ENCODE measurements at places on chromosomes 12 and 14.

- DNase-seq = no peak
These were observed 28.2 kb downstream of the LTBP2 start for GRCh38 chr14:74583689-74584434.

DNA sequence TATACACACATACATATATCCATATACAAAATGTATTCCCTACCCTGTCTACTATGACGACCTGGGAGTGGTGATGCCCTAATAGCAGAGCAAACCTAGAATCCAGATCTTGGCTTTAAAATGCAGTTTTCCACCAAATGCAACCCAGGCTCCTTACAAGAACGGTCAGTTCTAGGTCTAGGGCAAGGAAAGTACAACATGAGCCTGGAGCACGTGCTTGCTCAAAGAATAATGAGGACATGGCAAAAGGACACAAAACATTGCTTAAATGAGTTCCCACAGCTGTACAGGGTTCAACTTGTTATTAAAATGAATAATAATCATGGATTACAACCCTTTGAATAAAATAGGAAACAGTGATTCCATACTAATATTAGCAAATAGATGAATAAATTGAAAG is 94.7 kb downstream of the TMCC3 start:
- no peak for DNase-seq

- DNase-seq = no peak
These were observed 27.6 kb downstream of the LRCOL1 start for GRCh38 chr12:132582582-132583410.

- DNase-seq = peak; percentile 38
These were observed at the start of gene UNC119B for GRCh38 chr12:120710031-120710804. TSS of gene UNC119B (plus strand) at chr12:120710458. CDS start at chr12:120710475, 17 bp downstream.

DNA sequence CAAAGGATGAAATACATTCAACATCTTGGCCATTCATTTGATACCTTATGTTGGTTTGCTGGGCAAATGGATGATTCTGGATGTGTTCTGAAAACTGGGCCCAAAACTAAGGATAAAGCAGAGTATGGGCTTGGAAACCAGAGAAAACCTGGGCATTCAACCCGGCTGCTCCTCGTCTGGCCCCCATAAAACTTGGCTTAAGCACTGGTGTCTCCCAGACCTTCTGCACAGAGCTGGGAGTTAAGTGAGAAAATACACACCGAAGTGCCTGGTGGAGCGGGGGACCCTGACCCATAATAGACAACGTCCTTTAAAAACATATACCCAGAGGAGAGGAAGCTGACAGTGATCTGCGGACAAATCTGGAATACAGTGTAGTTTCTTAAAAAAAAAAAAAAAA is 112.5 kb downstream of the FOXN3 start:
- no peak for DNase-seq

DNA sequence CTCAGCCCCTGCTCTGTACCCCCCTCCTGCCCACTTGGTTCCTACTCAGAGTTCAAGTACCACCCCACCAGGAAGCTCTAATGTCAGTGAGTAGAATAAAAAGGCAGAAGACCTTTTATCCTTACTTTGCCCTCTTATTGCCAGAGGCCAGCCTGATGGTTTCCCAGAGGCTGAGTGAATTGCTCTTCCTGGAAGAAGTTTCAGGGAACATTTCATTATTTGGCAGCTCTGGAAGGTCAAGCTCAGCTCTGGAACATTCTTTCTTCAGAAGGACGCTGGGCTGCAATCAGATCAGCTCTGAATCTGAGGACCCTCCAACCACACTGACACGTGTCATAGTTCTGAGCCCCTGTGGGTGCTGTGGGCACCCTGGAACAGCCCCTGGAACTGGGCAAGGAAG is 188.9 kb downstream of the ETV6 start:
- peak; percentile 50 for DNase-seq

- no peak for DNase-seq
These were observed at the start of gene CEP170B for GRCh38 chr14:104865081-104865630. TSS of gene CEP170B (plus strand) at chr14:104865268. CDS start at chr14:104868451, 3,183 bp downstream.

GRCh38 chr12:92803903-92804302 is 101.1 kb downstream of the PLEKHG7 start:
- no peak for DNase-seq

GRCh38 chr14:21734457-21735074 is 60.9 kb upstream of the OR4E1 start:
- DNase-seq = peak; percentile 67

DNA sequence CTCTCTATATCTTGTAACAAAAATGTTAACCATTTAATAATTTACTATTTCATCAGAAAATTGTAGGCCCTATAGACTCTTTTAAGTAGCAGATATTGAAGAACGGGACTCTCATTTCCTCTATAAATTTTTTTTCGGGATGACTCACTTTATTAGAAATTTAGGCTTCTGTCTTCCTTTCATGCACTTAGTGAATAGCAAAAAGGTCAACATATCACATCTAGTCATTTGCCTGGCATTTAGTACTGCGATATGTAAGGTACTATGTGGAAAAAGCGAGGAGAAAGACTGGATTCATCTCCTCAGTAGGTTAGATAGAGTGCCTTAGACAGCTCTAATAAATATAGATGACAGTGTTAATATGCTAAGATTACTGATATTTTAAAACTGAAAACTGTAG is 166.3 kb upstream of the PTPRQ start:
- DNase-seq = no peak

- peak; percentile 32 for DNase-seq
These were observed 185.0 kb upstream of the NRXN3 start for GRCh38 chr14:77985211-77985615.

DNA sequence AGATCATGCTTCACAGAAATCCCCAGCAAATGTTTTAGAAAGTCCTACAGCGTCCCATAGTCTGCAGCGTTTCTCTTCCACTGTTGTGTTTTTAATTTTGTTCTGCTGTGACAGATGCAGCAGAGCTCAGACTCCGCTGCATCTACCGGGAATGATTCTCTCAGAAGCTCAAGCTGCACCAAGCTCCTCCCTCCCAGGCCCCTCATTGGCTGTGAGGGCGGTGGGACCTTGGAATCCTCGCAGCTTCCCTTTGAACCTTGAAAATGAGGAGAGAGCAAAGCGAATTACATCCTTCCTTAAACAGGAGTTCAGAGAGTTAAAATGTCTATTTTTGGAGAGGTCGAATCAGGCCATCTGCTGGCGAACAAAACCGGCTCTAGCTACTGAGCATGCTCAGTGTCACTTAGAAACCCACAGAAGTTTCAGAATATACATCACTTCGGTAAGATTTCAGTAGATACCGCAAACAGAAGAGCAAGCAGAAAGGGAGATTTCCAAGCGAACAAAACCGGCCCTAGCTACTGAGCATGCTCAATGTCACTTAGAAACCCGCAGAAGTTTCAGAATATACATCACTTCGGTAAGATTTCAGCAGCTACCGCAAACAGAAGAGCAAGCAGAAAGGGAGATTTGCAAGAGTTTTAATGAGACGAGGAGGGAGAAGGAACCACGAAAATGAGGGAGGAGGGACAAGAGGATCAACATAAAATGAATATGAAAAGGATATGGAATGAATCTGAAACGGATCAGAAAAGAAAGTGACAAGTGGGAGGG is at the start of gene ABCD2:
ABCD2 (minus strand) TSS at position 144 of the 774 bp plus-strand sequence. CDS start 188 bp downstream, outside the sequence.
- DNase-seq = peak; percentile 83

DNA sequence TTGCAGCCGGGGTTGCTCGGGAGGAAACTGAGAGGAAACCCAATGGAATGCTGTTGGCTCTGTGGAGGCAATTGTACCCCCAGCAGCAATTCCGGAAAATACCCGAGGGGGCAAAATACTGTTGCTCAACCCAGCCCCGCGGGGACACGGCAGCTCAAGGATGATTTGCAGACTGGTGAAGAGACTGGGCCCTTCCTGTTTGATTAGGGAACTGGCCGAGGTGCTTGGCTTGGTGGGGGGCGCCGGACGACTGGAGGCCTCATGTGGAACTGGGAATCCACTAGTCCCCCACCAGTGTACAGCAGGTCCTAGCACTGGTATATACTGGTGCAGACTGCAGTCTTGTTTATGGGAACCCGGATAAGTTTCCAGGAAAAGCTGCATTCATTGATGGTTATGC is 10.3 kb upstream of the RNASE12 start:
- DNase-seq = no peak

GRCh38 chr14:103849151-103849886 is 1.9 kb upstream of the PPP1R13B start:
- DNase-seq = no peak

DNA sequence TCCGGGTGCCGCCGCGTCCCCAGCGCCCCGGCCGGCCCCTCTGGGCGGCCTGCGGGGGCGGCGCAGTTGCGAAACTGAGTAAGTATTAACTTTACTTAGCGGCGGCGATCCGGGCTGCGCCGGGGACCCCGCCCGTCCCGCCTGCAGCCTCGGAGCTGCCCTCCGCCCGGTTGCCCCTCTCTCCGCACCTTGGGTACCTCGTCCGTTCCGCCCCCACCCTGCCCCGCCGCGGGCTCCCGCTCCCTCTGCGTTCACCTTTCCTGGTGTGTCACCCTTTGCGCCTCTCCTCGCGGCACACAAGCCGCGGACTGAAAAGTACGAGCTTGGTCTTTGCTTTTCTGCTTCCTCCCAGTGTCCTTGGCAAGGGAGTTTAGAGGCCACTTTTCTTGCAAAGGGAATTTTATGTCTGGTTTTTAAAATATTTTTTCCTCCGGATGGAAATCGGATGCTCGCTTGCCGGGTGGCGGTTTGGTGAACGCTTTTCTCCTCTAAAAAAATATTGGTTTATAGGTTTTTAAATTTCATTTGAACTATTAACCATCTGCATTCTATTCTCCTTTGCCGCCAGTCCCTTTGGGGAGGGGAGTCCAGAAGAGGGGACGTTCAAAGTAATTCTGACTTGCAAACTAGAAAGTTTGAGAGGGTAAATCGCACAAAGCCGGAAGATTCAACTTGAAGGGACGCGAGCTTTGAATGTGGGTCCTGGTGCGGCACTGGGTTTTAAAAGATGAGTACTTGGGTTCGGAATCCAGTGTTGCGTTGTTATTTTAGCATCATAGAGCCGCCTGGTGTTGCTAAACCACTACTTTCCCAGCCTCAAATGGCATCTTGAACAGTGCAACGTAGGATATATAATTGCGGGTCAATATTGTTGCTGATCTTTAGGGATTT is 834 bp downstream of the RASSF8 start:
- peak; percentile 92 for DNase-seq

GRCh38 chr12:120998435-120998834 is 17.9 kb downstream of the C12orf43 start:
- no peak for DNase-seq

GRCh38 chr12:31880340-31880739 is 78.9 kb upstream of the RESF1 start:
- no peak for DNase-seq

DNA sequence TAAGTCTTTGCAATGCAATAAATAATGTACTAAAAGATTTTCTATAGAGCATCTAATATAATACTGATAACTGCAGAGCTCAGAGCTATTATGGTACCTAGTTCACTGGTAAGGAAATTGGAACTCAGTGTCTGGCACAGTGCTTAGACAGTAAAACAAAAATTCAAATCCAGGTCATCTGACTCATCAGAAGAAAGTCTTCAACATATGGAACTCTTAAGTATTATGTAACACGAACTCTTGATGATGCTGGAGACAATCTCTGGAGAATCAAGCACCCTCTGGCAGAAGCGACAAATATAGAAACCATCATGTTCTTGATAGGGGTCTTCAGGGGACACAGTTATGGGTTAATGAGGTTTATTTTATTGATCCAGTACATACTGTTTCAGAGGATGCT is 37.3 kb upstream of the TRHDE start:
- peak; percentile 37 for DNase-seq

- DNase-seq = peak; percentile 91
These were observed 33.7 kb upstream of the MAP1LC3B2 start for GRCh38 chr12:116525418-116526001.

DNA sequence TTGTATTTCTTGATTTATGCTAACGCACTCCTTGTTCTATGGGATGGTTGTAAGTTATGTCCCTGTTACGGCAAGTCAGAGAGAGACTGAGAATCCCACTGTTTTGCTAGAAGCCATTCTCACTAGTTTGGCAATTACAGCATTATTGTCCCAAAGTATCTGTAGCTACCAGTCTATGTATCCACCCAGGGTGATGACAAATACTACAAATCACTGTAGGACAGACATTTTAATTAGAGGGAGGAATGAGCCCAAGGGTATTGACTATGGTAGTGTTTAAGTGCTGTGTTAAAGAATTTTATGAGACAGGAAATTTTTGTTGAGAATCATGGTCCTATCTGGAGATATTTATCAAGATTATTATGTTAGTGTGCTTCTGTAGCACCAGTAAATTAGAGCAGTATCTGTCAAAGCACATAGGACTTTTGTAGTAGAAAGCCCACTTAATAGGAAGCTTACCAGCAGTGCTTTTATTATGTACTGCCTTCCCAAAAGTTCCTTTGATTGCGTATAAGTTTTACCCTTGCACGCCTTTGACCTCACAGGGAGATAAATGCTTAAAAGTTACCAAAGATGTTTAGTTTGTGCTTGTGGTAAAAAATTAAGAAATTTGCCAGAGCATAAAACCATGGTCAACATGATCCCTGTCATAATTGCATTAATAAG is 10.7 kb downstream of the PRKCH start:
- DNase-seq = no peak

DNA sequence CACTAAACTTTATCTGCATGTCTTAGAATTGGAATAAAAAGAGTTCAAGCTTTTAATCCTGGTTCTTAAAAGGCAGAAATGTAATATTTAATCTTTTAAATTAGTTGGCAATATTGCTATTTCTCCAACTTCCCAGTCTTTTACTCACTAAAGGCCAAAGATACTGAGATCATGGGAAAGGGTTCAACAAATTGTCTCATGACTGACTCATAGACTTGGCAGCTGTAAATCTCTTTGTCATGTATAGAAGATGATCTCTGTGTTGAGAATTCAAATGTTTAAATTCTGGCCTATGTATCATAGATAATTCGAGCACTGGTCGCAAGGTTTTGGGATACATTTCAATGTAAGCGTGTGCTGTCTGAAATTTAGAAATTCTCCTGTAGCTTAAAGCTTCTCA is 40.1 kb upstream of the STRAP start:
- peak; percentile 96 for DNase-seq

- peak; percentile 25 for DNase-seq
These were observed 80.0 kb upstream of the PRICKLE1 start for GRCh38 chr12:42669553-42669952.

GRCh38 chr14:71001742-71002141 is 94.5 kb downstream of the PCNX1 start:
- DNase-seq = no peak

All from cardiac fibroblast (primary cell).